ENCODE measurements at places on chromosomes 12 and 14. TPM values are rescaled to one million over a fixed set of nuclear protein-coding genes. Genes with fewer than 3 reads are reported as not detected.

DNA sequence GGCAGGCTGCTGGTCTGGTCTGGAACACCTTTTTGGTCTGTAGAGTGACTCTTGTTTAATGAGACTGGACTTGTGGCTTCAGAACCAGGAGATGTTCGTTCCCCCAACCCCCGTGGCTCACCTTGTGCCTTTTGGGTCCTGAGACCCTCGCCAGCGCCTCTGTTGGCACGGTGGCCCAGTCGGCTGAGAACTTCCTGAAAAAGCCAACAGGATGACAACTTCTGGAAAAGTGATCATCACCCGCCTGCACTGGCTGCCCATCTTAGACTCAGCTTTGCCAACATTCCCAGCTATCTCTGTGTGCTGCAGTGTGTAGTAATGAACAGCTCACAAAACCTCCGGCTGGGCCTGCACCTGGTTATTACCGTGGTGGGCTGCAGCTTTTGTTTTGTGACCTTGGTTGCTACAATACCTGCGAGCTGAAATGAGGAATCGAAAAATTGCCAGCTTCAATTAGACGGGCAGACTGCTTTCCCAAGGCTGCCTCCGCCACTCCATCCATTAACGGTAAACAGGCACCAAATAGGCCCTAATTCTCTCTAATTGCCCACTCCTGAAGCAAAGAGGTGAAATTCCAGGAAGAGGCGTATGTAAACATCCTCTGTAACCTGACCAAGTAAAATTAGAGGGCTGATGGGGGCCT is 16.0 kb downstream of the MEG3 start:
- no peak for DNase-seq

- DNase-seq: no peak
Observed at GRCh38 chr12:27622436-27623195, 73.6 kb upstream of the REP15 start.

- no peak for DNase-seq
Observed at GRCh38 chr14:99012703-99013102, 259.3 kb downstream of the BCL11B start.

GRCh38 chr14:63266106-63266505 is 52.6 kb downstream of the GPHB5 start:
- DNase-seq: no peak

GRCh38 chr12:127145241-127145928 is 1121.6 kb upstream of the TMEM132C start:
- DNase-seq: peak; percentile 5

- DNase-seq: no peak
Observed at GRCh38 chr12:106759526-106760183, 14.8 kb upstream of the RIC8B start.

GRCh38 chr12:114395233-114395632 is 10.7 kb downstream of the TBX5 start:
- DNase-seq: no peak

DNA sequence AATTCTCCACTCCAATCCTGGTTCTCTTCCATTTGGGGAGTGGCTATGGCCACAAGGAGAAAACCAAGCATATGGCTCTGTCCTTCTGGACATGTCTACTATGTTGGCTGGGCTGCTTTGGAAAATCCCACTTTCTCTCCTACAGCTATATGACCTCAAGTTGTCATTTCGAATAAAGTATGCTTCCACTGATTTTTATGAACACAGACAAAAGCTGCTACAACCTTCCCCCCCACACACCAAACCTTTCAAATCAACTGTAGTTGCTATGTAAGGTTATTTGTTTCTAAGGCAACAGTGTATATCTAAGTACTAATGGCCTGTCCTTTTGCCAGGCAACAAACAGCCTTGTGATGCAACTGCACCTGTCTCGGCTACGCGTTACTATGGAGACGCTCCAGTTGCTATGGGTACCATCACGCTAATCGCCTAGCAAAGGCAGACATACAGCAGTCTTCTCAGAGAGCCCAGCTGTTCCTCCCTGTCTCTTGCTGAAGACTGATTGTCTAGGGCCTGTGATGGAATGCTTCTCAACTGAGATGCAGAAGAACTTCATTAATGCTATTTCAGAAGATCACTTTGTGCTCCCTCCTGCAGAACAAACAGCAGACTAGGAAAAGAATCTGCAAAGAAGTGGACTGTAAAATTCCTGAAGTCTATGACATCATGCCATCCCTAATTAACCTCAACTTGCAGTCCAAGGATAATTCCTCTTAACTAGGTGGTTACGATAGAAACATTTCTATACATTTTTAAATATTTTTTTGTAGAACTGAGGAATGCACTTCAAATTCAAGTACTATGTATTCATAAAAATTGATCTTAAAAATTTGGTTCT is 67.6 kb downstream of the FOXN3 start:
- no peak for DNase-seq

- no peak for DNase-seq
Observed at GRCh38 chr14:75711796-75712211, 50.8 kb downstream of the TTLL5 start.

GRCh38 chr14:86639146-86639545 is 1109.2 kb downstream of the FLRT2 start:
- DNase-seq: no peak

DNA sequence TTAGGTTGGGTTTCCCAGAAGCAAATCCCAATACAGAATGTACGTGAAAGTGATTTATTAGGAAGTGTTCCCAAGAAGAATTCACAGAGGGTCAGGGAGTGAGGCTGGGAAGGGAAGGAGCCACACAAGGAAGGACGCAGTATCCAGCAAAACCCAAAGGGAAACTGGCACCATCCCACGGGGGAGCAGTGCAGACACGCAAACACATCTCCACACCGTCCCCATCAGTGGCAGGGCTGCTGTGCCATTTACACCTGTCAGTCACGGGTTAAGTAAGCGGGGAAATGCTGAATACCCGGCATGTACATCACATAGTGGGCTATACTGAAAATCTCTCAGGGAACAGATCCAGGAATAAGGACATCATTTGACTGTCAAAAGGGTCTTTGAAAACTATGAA is 93.9 kb downstream of the SLC38A1 start:
- no peak for DNase-seq

- no peak for DNase-seq
Observed at GRCh38 chr12:64473176-64473575, 21.3 kb downstream of the TBK1 start.

DNA sequence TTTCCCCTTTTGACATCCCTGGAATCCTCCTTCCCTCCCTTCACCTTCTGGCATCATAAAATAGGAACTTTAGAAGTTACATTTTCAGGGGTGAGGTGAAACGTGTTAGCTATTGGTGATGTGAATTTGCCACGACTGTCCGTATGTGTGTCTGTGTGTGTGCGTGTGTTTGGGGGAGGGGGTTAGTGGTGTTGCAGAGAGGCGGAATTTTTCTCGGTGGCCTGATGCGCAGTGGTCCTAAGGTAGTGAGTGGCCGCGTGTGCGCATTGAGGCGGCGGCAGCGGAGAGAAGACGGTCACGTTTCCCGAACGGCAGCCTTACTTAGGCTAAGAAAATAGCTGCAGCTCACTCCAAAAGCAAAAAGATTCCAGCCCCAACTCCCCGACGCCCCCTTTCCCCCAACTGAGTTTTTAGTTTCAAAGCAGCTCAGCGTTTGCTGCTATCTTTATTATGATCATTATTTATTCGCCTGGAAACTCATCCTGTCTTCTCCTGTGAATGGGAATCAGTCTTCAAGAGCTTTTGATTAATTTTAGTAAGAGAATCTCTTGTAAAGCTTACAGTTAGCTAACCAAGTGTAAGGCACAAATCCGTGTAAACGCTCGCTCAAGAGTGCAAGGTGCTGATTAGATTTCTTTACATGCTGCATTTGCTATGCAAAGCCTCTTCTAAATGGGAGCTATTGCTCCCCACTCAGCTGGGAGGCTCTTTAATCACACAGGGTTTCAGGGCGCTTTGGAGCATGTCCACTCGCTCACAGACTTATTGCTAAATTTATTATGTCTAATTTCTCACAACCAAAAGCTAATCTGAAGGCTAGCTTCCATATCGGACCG is 4.7 kb downstream of the FLRT2 start:
- DNase-seq: no peak

GRCh38 chr14:57493467-57494181 is at the start of gene CCDC198:
TSS of gene CCDC198 (minus strand) at chr14:57493857. CDS start at chr14:57493715, 142 bp downstream.
- peak; percentile 75 for DNase-seq

GRCh38 chr12:96986883-96987523 is 79.9 kb downstream of the NEDD1 start:
- DNase-seq: no peak

Gene AVPR1A
- 6.3 TPM for polyA plus RNA-seq

Gene GLT8D2
- 17.7 TPM for polyA plus RNA-seq

Gene KRT74
- not detected for polyA plus RNA-seq

Gene GRIN2B
- 1.2 TPM for polyA plus RNA-seq

Gene TOMM20L
- polyA plus RNA-seq: 1.4 TPM

Gene SLC35F4
- 3.3 TPM for polyA plus RNA-seq

Gene SPTLC2
- polyA plus RNA-seq: 83.4 TPM

Gene NKX2-8
- not detected for polyA plus RNA-seq
